ENCODE measurements at places on chromosomes 11 and 22.

DNA sequence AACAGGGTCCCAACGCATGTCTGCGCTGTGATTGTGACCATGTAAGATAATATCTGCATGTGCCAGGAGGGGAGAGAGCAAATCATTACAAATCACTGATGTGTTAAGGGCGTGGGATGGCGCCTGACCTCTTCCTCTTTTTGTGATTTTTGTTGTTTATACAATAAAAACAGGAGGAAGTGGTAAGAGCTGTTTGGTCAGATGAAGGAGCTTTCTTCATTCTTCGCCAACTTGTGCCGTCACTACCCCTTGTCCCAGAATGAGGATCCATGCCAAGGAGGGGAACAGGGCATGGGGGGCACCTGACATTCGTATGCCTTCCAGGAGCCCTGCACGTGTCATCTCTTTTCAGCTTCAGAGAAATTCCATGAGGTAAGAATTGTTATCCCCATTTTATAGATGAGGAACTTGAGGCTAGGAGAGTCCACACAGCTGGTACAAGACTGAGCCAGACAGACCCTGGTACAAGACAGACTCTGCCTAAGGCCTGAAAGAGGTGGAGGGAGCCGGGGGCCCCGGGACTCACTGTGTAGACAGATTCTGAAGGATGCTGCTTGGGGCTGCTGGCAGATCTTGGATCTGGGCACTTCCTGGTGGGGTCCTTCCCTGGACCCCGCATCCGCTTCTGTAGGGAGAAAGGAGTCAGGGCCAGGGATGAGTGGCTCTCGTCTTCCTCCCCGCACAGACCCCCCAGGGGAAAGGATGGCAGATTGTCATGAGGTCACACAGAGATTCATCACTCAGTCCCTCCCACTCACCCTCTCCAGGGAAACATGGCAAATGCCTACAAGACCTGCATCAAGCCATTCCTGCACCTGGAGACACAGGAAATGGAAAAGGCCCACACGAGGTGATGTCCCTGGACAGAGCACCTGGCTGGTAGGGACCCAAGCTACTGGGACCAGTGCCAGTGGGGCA is 34.6 kb downstream of the NFAM1 start:
- DNase-seq = no peak

- DNase-seq = no peak
These were observed 450.4 kb upstream of the LARGE1 start for GRCh38 chr22:34370711-34371110.

- DNase-seq = peak; percentile 71
These were observed 36.2 kb downstream of the TBC1D22A start for GRCh38 chr22:46798366-46799350.

DNA sequence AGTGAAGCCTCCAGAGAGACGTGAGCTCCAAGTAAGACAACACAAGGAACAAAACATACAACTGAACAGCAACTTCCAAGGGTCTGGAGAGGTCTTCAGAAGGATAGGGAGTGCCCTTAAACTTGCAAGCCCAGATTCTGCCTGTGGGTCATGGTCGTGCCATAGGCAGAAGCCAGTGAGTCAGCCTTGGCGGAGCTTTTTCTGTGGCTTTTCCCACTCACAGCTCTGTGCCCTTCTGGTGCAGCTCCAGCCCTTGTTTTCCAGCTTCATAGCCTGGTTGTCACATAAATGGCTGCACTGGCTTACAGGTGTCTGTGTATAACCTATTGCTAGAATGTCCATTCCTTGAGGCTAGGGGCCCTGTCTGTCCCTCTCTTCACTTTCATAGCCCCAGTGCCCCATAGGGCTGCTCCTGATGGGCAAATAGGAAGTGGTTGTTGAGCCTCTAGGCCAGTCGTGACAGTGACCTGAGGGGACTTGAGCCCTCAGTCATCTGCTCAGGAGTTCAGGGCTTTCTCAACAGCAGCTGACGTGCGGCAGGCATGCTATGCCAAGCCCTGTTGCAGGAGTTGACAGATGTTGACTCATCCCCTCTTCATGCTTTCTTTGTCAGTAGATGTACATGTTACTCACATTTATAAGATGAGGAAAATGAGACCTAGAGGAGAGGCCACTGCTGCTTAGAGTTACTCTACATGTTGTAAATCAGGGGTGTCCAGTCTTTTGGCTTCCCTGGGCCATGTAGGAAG is 7.4 kb downstream of the MED15 start:
- DNase-seq = peak; percentile 38

GRCh38 chr11:33967451-33967850 is 75.6 kb upstream of the LMO2 start:
- no peak for DNase-seq

GRCh38 chr11:46330154-46330553 is 17.1 kb upstream of the DGKZ start:
- no peak for DNase-seq

GRCh38 chr11:77823775-77824174 is 2.8 kb downstream of the AAMDC start:
- no peak for DNase-seq
